Stimulated activated naive CD4-positive, alpha-beta T cell treated with Interleukin-2 at 50 U/mL for 16 hours (primary cell): ENCODE measurements at places on chromosomes 16 and 17.

GRCh38 chr16:78224342-78224741 lies 124.9 kb downstream of the WWOX start:
- DNase-seq: no peak

- DNase-seq: no peak
Measured at GRCh38 chr17:75501378-75502071, 13.8 kb downstream of the CASKIN2 start.

DNA sequence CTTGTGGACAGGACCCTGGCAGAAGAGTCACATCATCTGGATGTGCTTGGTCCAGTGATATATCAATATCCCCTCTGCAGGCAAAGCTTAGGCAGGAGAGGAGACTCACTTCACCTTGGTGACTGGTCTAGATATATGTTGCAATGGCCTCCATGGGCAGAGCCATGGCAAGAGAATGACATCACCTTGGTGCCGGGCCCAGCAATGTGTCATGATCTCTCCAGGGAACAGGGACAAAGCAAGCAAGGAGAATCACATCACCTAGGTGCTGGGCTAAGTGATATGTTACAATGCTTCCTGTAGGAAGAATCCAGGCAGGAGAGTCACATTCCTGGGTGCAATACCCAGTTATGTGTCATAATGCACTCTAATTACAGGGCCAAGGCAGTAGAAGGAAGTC lies 2106.2 kb downstream of the TP53TG3F start:
- no peak for DNase-seq

DNA sequence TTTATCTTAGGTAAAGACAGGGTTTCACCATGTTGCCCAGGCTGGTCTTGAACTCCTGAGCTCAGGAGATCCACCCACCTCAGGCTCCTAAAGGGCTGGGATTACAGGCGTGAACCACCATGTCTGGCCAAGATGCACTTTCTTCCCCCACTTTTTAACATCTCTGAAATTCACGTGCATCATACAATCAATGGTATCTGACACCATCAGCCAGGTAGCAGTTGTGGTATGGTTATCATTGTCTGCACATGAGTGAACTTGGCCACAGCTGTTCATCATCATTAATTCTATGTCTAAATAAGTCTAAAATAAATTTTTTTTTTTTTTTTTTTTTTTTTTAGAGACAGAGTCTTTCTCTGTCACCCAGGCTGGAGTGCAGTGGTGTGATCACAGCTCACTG lies 34.2 kb upstream of the MYLK3 start:
- no peak for DNase-seq

GRCh38 chr16:20899477-20900298 lies 470 bp downstream of the DCUN1D3 start:
- DNase-seq: no peak

GRCh38 chr16:78931678-78932077 lies 668.9 kb downstream of the MAF start:
- DNase-seq: no peak

- no peak for DNase-seq
Measured at GRCh38 chr16:89233678-89234490, 16.4 kb downstream of the ZNF778 start.

GRCh38 chr16:64211331-64211730 lies 910.5 kb downstream of the CDH11 start:
- no peak for DNase-seq
